NCI-H1105 treated with DMSO at 0.1 percent for 48 hours (cell line): ENCODE measurements at places on chromosomes 2 and 18.
A peak's percentile ranks its signal among the peaks of the same experiment; 100 is the strongest.

DNA sequence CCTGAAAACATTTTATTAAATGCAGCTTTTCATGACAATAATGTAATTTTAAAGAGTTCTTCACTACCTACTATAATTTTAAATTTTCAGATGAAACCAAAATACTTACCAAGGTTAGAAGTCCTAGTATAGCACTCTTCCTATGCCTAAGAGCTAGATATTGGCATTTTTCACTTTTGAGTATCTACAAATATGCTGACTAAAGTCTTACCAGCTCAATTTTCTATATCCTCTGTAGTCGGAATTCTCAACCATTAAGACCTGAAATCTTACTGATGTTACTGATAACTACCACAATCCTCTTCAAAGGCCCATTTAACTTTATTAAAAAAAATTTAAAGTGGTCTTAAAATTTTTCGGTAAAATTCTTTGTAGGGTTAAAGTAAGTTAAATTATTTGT lies 32.0 kb downstream of the PREPL start:
- DNase-seq: no peak

DNA sequence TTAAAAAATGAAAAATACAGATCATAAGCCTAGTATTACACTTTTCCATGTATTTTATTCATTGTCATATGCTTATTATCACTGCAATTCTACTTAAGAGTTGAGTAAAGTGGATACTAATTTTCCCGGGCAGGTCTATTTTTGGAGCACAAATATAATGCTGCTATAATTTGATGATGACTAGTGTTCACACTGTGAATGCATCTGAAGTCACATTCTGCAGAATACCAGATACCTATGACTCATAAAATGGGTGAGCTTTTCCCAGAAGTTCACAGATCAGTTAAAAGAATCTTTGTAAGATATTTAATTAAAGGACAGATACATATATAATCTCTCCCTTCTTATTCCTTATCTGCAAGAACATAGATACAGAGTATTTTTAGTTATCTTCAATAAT lies 79.8 kb upstream of the MC4R start:
- DNase-seq: no peak

DNA sequence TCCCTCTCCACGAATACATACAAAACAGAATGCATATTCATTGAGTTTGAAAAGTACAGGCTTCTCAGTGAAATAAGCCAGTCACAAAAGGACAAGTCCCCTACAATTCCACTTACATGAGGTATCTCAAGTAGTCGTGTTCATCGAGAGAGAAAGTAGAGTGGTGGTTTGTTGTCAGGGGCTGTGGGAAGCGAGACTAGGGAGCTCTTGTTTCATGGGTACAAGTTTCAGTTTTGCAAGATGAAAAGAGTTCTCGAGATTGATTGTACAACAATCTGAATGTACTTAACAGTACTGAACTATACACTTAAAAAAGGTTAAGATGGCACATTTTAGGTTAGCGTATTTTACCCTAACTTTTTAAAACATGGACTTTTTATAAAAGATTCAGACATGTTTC lies 71.5 kb upstream of the TTC39C start:
- DNase-seq: no peak

DNA sequence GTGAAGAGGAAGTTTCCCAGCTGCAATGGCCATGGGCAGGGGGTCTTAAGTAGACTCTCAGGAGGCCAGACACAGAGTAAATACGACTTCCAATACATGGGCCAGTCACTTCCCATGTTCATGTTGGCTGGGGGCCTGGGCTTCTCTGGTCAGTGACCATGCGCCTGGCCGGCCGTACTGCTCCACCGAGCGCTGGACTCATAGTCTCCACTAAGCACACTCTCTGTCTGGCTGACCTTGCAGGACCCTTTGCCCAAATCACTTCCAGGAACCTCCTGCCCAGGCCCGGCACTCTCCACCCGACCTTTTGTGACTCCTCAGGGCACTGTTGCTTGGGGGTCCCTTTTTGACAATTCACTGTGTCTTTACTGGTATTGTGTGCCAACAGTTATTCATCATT lies 69.3 kb downstream of the SOWAHC start:
- no peak for DNase-seq

DNA sequence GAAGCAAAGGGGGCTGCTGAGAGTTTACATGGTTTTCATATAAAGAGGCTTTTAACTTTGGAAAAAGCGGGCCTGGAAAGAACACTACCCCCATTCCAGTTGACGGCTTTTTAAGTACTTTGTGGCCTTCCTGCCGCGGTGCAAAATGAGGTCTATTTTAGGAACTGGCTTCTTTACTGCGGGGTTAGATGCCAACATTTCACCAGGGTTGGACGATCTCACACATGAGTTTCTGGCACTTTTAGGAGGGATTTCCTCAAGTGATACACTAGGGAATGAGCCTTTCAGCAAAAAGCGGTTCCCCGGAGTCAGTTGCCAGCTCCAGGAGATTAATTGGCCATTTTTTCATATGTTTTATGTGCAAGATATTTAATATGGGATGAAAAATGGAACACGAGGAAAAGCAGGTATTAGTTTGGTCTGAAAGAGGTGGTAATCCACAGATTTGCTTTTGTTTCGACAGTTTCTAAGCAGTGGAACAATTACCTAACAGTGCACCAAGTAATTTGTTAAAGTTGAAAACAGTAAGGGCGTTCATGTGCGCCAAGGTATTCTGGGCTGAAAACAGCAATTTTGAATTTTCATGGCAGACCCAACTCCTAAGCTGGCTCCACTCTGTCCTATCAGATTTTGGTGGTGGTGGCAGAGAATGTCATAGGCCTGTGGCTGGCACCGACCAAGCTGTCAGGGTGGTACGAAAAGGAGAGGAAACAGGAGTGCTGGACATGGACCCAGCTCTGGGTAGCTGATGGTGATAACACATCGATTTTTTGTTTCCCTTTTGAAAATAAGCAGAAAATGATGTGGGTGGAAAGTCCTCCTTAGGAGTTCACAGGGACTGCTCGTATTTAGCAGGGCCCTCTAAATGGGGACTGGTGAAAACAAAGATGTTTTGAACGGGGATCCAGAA lies 55.6 kb upstream of the FZD5 start:
- DNase-seq: no peak

DNA sequence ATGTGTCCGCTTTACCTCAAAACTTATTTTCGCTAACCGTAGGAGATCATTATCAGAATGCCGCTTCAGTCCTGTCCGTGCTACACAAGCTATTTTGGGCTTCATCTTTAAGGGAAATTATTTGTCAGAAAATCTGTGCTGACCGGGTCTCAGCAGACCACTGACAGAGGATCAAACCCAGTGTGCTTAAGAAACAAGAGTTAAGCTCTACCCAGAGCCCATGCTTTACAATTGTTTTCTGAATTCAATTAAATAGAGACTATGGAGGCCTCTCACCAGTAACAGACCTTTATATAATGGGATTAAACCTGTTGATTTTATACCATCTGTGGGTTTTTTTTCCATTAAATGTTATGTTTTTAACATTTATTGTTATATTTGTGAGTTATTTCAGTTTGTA lies 1956.7 kb upstream of the PIK3C3 start:
- no peak for DNase-seq

GRCh38 chr2:221439761-221440479 lies 132.2 kb downstream of the EPHA4 start:
- DNase-seq: no peak

GRCh38 chr18:52391810-52392559 lies 52.0 kb downstream of the DCC start:
- peak; percentile 5 for DNase-seq

GRCh38 chr18:61887838-61888237 lies 5.0 kb downstream of the RNF152 start:
- DNase-seq: no peak

- no peak for DNase-seq
These were observed 231.3 kb downstream of the KCNE4 start for GRCh38 chr2:223283329-223283728.

GRCh38 chr2:69203166-69203985 lies 183.7 kb downstream of the GFPT1 start:
- DNase-seq: no peak

GRCh38 chr2:222239945-222240675 lies 58.7 kb downstream of the PAX3 start:
- no peak for DNase-seq

DNA sequence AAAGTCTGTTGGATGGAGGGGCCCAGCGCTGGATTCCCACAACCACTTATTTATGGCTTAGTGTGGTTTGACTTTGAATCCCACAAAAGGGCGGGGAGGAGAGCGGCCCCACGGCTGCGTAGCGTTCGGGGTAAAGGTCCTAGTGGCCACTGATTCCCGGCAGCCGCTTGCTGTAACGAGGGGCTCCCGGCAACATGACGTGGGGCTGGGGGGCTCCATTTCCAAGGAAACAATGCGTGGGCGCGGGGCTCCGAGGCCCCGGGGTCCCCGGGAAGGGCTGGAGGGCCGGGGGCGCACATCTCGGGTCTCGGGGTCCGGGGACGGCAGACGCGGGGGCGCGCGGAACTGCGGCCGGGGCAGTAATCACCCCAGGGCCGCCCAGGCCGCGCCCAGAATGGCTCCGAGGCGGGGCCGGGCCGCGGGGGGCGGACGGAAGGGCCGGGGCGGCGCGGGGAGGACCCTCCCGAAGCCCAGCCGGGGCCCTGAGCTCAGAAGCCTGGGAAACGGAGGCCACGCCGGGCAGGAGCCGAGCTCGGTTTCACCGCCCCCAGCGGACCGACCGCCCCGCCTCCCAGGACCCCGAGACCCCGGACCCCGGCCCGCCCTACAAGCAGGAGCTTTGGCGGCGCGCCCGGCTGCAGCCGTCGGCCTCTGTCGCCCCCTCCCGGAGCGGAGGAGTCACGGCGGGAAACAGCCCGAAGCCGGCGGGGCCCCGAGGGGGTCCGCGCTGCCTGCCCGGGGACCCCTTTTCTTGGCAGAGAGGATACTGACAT lies 11.9 kb upstream of the MLPH start:
- DNase-seq: peak; percentile 51

GRCh38 chr2:156687715-156688114 lies 251.5 kb downstream of the GPD2 start:
- no peak for DNase-seq

DNA sequence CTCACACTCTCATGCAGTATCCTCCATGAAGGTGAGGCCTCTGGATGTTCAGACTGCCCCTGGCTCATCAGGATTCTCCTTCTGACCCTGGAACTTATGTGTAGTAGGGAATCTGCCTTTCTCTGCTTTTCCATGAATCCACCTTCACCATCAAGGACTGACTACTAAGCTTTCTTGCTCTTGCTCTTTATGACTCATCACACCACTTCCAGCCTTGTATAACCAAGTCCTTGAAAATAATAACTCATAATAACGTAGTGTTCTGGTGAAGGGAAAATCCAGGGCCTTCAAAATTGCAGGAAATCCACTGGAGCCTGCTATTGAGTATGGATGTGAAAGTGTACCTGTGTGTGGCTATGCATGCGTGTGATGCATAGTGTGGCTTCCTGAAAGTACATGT lies 11.3 kb upstream of the KCNS3 start:
- no peak for DNase-seq

DNA sequence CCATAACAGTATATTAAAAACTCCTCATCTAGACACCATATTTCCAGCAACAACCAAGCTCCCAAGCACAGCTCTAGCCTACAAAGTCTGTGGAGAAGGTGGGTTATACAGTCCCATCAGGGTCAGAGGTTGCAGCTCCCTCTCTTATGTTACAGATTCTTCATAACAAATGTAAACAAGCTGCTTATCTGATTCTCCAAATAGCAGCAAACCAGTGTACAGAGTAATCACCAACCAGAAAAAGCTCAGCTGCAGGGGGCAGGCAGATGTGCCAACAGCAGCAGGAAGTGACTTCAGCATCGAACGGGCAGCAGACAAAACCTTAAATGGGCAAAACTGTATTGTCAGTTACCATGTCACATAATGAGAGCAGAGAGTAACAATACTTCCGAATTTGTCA lies 52.9 kb upstream of the NABP1 start:
- DNase-seq: no peak

- DNase-seq: no peak
These were observed 9.1 kb downstream of the ALPI start for GRCh38 chr2:232465061-232465460.

DNA sequence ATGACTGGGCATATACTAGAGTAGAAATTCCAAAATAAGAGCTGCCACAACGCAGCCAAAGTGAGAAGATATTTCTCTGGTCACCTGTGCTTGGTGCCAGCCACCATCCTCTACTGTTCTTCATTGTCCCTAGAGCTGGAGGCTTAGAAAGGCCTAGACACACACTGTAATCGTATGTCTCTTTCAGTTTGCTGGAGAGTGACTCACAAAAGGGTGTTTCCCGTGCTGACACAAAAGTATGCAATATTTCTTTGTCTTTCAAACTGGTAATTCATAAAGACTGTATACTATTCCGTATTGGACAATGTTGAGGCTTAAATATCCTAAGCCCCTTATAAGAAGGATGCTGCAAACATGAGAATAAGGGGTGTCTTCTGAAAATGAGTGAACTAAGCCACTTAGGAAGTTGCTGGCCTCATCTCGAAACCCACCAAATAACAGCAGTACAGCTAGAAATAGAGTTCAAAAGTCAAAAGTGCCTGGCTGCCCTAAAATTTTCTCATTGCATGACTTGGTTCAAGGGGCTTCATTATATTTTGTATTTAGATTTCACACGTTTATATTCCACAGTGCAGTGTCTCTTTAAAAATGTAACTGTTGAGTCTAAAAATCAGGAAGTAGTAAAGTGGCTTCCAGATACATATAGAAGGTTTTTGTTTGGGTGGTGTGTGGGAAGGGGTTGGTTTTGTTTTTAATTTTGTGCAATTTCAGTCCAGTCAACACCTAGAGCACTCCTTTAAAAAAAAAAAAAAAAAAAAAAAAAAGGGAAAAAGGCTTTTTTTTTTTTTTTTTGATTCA lies 601.1 kb downstream of the ARHGAP15 start:
- DNase-seq: no peak

- no peak for DNase-seq
These were observed 34.3 kb downstream of the CIB4 start for GRCh38 chr2:26606847-26607190.

GRCh38 chr2:31227711-31228125 lies 6.2 kb upstream of the EHD3 start:
- peak; percentile 49 for DNase-seq

DNA sequence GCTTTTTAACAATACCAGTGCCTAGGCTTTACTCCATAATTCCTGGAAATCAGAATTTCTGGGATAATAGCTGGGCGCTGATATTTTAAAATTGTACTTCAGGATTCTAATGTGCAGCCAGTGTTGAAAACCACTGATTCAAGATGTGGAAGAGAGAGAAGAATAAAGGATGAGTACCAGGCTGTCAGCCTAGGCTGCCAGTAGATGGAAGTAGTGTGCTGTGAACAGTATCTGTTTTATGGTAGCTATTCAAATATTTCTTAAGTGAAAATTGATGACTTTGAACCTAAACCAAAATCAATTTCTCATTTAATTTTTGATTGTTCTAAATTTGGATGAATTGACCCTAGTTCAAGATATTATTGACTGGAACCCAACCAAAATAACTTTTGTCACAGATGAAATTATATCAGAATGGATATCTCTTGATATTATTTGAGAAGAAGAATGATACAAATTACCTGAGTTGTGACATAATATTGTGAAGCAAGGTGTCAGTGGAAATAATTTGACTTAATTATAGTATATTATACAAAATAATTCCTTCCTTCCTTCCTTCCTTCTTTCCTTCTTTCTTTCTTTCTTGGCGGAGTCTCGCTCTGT lies 88.0 kb downstream of the COMMD1 start:
- DNase-seq: peak; percentile 36
